ENCODE measurements at places on chromosomes 4 and X.
A peak's percentile ranks its signal among the peaks of the same experiment; 100 is the strongest.

GRCh38 chrX:154093965-154094364, 3.6 kb downstream of the MECP2 start:
- DNase-seq = no peak

DNA sequence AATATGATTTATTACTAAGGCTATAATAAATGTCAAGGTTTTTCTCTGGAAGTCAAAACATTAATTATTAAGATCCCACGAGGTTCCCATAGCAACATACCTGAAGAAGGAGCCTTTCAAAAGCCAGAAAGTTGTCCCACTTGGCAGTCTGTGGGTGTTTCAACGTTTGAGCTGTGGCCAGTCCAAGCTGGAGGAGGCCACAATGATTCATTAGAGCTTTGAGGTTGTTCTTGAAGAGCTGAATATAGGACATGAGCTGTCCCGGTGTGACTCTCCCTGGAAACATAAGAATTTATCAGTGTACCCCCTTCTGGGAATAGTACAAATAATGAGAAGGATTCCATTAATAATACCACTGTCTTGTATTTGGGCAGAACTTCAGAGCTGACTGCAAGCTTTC, 92.1 kb downstream of the SCFD2 start:
- no peak for DNase-seq

GRCh38 chr4:148295642-148296041, 146.6 kb downstream of the NR3C2 start:
- no peak for DNase-seq

- no peak for DNase-seq
Measured at GRCh38 chr4:144903953-144904711, 193.9 kb downstream of the ANAPC10 start.

DNA sequence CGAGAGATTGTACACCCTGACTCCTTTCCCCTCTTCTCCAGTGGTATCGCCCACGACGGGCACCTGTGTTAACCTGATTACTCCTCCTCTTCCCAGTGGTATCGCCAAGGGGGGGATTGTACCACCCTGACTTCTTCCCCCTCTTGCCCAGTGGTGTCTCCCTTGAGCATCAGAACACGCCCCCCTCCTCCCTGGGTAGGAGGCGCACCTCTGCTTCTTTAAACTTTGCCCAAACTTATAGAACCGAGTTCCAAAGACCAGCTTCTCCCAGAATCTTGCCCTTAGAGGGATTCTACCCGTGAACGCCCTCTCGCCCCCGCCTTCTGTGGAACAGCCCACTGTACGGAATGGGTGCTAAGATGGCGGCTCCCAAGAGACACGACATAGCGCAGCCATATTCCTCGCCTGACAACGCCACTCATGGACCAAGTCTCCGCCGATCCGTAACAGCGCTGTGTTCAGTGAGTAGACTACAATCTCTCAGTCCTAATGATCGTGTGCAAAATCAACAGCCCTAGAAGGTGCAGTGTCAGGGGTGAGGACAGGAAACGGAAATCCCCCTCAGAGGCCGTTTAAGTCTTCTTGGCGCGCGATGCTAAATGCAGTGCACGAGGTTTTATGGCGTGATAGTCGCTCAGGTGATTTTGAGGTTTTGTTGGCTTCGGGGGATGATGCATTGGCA, 4.2 kb upstream of the ZNF157 start:
- DNase-seq = peak; percentile 68

- DNase-seq = no peak
Measured at GRCh38 chr4:5799406-5799805, 88.4 kb downstream of the EVC start.

DNA sequence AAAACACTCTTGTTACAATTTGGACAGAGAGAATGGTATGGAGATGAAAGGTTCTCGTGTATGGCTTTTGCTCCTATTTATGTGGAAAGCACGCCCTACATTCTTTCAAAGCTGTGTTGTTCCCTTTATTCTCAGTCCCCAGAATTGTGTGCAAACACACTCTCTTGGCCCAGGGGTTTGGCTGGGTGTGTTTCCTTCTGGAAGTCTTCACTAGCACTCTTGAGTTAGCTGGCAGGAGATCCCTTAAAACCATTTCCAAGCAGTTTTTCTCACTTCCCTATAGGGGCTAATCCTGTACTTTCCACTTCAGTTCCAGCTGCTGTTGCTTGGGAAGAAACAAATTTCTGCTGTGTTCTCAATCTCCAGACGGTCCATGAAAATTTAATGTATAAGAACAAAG, 35.1 kb downstream of the FHL1 start:
- no peak for DNase-seq

- DNase-seq = peak; percentile 89
Measured at GRCh38 chr4:123649645-123650391, 253.2 kb downstream of the SPRY1 start.

- DNase-seq = peak; percentile 2
Measured at GRCh38 chr4:172601195-172601594, 567.4 kb upstream of the GALNT7 start.

- no peak for DNase-seq
Measured at GRCh38 chr4:94623126-94623911, 134.4 kb upstream of the BMPR1B start.

GRCh38 chrX:8988446-8988845, 45.5 kb downstream of the FAM9B start:
- DNase-seq = no peak

DNA sequence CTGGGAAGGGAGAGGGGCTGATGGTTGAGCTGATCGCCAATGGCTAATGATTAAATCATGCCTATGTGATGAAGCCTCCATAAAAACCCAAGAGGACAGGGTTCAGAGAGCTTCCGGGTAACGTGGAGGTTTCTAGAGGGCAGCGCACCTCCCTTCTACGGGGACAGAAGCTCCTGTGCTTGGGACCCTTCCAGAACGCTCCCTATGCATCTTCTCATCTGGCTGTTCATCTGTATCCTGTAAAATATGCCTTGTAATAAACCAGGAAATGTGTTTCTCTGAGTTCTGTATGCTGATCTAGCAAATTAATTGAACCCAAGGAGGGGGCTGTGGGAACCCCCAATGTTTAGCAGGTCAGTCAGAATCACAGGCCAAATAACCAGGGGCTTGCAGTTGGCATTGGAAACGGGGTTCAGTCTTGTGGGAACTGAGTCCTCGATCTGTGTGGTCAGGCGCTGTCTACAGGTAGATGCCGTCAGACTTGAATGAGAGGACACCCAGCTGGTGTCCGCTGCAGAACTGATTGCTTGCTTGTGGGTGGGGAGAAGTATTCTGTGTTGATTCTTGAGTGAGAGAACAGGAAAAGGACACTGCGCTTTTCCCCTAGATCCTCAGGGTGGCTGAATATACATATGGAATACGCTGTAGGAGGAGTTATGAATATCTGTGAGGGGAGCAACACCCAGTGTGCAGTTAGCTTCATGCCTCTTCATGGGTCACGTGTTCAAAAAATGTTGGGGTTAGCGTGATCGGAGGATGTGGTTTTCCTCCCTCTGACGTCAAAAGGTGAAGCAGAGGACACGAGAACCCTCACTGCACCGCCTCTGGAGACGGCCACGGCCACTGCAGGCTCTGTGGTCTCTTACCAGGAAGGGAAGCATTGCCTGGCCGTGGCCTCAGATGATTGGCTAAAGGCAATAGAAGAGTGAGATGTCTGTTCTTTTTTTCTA, 29.2 kb downstream of the HTT-AS start:
- no peak for DNase-seq

DNA sequence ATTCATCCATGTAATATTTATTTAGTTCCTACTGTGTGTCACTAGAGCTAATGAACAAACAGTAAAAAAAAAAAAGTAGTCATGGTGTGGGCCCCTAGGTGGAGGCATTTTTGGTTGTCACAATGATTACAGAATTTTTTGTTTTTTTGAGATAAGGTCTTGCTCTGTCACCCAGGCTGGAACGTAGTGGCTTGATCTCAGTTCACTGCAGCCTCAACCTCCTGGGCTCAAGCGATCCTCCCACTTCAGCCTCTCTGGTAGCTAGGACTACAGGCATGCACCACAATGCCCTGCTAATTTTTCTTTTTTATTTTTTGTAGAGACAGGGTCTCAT, 22.0 kb downstream of the DNAAF6 start:
- no peak for DNase-seq

- DNase-seq = peak; percentile 77
Measured at GRCh38 chr4:6470502-6471306, 1.7 kb downstream of the PPP2R2C start.

- no peak for DNase-seq
Measured at GRCh38 chr4:184890499-184890898, 64.7 kb upstream of the ACSL1 start.

- no peak for DNase-seq
Measured at GRCh38 chrX:108000751-108001150, 18.6 kb upstream of the TEX13B start.

DNA sequence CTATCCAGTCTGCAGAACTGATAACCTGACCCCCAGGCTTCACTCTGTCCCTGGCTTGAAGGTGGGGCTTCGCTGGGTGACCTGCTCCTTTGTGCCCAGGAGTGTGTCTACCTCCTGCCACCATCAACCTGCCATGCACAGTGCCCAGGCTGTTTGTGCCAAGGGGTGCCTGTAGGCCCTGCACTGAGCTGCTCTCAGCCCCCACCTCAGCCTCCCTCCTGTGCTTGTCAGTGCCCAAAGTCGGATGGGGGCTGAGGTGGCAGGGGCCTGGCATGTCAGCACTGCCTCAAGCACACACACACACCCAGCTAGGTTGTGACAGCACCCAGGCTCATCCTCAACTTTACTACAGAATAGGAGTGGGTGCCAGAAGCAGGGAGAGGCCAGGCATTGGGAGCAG, 23.5 kb downstream of the SPCS3 start:
- DNase-seq = no peak

DNA sequence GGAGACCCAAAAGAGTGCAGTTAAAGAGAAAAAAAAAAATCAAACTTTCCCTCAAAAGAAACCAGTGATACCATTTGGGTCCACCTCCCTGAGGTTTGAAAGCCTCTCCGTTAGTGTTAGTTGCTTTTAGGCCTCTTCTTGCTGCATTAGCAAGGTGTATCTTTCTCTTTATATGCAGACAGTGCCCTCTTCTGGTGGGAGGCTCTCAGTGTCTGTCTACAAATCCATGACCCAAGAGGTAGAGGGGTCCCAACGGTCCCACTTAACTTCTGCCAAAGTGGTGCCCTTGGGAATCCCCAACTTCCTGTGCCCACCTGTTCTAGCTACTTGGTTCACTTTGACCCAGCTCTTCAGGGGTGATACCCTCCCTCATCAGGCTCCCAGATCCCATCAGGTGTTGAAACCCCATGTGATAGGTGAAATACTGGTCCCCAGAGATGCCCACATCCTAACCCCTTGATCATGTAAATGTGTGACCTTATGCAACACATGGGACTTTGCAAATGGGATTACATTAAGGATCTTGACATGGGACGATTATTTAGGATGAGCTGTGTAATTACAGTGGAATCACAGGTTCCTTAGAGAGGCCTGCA, 63.7 kb upstream of the CD99 start:
- peak; percentile 52 for DNase-seq

DNA sequence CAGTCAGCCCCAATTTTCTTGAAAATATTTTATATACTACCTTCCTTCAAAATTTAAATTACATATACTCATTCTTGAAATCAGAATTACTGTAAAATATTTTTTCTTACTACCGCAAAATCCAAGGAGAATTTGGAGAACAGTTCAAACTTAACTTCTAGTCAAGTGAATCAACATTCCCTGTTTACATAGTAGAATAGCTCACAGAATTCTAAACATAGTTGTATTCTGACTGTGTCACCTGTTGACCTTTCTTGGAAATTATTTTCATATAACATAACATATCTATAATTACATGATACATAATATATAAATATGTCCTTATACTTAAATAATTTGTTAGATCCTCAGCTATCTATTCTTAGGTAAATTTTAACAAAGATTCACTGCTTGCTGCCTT, 31.0 kb upstream of the FGF5 start:
- no peak for DNase-seq

GRCh38 chr4:177191586-177191985, 118.1 kb upstream of the NEIL3 start:
- DNase-seq = no peak

- no peak for DNase-seq
Measured at GRCh38 chrX:72568406-72569092, 4.1 kb downstream of the HDAC8 start.

- no peak for DNase-seq
Measured at GRCh38 chrX:12975670-12975965, 708 bp downstream of the TMSB4X start.

GRCh38 chr4:1409491-1410425, 3.5 kb upstream of the NKX1-1 start:
- DNase-seq = no peak

GRCh38 chrX:116605576-116605975, 142.8 kb upstream of the CT83 start:
- DNase-seq = no peak

DNA sequence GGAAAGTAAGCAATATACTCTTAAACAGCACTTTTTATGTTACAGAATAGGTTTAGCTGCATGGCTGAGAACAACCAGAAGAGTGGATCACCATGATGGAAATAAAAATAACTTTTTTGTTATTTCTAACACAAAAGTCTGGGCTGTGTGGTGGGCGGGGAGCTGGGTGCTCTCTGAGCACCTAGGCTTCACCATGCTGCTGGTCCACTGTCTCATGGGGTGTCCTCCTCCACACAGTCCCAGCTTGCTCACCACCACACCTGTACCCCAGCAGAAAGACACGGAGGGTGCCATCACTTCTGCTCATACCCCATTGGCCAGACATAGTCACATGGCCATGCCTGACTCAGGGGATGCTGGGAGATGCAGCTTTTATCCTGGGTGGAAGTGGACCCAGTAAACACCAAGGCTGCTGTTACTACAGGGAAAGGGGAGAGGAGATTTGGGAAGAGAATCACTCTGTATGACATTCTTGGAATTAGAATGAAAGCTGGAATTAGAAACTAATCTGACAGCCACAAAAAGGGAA, 45.0 kb downstream of the CPZ start:
- no peak for DNase-seq

- DNase-seq = no peak
Measured at GRCh38 chrX:135541351-135541750, 20.9 kb downstream of the INTS6L start.

- DNase-seq = peak; percentile 47
Measured at GRCh38 chr4:25727711-25728493, 72.3 kb downstream of the SLC34A2 start.

DNA sequence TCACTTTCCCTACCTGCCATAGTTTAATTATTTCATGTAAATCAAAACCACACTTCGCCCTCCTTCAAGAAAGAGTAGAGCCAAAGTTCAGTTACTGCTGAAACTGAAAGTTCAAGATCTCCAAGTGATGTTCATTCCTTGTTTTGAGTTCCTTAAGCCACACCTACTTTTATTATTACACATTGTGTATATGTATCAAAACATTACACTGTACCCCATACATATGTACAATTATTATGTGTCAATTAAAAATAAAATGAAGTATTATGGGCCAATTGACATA, 892.3 kb upstream of the NDST4 start:
- no peak for DNase-seq

GRCh38 chr4:38902695-38903094, 35.1 kb downstream of the FAM114A1 start:
- peak; percentile 21 for DNase-seq

DNA sequence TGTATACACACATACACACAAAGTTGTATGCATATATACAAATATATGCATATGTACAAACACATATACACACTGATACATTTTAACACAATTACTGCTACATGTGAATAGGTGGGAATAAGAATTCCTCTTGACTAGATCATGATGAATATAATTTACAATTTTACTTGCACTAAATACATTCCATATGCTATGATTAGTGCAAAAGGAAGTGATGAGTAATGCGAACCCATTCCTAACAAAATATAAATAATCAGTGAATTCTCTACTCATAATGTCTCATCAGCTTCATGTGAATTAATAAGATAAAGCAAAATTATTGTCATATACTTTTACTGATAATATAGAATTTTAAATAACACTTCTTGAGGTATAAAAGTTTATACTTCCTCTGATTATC, 1077.3 kb upstream of the PCDH10 start:
- no peak for DNase-seq

Measured in Caki2 (cell line).